GM18507 (cell line): ENCODE measurements at places on chromosomes 3 and 15.

- no peak for DNase-seq
These were observed 30.1 kb downstream of the PXYLP1 start for GRCh38 chr3:141261472-141262307.

GRCh38 chr3:27487383-27487782 is 3.2 kb upstream of the SLC4A7 start:
- DNase-seq = no peak

DNA sequence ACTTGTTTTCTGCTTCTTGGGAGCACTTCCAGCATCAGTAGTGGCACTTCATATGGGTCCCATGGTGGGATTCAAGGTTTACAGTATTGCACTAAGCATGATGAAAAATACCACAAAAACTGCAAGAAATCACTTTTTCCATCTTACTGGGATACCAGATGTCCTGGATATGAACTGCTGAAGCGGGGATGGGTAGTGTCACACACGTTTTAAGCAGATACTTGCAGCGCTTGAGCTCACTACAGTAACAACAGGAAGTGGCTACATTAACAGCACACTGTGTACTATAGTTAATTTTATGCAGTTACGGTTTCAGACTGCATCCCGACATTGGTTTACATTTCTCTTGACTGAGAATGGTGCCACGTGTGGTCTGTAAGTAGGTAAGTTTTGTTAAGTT is 3.5 kb upstream of the ISG20 start:
- DNase-seq = no peak

GRCh38 chr3:85572978-85573377 is 614.2 kb downstream of the CADM2 start:
- DNase-seq = no peak

GRCh38 chr3:11530153-11530721 is 113.5 kb downstream of the VGLL4 start:
- no peak for DNase-seq
